ENCODE measurements at places on chromosomes 4 and X.

- H3K27me3 ChIP-seq: no peaks in the 10 kb centered on the region
- no peak overlapping the region for H3K4me3 ChIP-seq
- no peak for DNase-seq
- H3K4me1 ChIP-seq: no peaks in the 10 kb centered on the region
Measured at GRCh38 chr4:41820473-41820872, 71.9 kb upstream of the PHOX2B start.

GRCh38 chr4:159266981-159267868 lies 164.3 kb downstream of the RAPGEF2 start:
- no peaks in the 10 kb centered on the region for H3K36me3 ChIP-seq
- peaks cover 4% of the 10 kb centered on the region for H3K4me1 ChIP-seq
- peak; percentile 65 for DNase-seq

DNA sequence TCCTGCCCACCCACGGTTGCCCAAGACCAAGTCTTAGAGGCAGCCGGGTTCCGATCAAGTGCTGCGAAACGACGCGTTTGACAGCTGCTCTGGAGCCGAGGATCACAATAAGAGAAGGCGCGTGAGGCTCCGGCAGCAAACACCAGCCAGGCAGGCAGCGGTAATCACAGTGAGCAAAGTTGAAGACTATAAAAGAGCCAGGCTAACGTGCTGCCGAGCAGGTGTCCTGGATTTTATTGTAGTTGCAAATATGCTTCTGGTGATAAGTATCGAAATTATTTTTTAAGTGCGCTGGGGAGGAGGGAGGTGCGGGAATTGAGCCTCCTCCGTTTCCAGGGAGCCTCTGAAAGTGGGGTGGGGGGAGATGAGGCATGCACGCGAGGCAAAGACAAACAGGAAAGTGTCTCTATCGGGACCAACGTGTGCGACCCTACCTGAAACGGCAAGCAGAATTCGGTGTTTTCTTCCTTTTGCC lies 590 bp downstream of the GABRA2 start:
- H3K36me3 ChIP-seq: no peaks in the 10 kb centered on the region
- H3K27me3 ChIP-seq: peaks cover 19% of the 10 kb centered on the region
- H3K27ac ChIP-seq: no peak overlapping the region
- peak; percentile 63 for DNase-seq

DNA sequence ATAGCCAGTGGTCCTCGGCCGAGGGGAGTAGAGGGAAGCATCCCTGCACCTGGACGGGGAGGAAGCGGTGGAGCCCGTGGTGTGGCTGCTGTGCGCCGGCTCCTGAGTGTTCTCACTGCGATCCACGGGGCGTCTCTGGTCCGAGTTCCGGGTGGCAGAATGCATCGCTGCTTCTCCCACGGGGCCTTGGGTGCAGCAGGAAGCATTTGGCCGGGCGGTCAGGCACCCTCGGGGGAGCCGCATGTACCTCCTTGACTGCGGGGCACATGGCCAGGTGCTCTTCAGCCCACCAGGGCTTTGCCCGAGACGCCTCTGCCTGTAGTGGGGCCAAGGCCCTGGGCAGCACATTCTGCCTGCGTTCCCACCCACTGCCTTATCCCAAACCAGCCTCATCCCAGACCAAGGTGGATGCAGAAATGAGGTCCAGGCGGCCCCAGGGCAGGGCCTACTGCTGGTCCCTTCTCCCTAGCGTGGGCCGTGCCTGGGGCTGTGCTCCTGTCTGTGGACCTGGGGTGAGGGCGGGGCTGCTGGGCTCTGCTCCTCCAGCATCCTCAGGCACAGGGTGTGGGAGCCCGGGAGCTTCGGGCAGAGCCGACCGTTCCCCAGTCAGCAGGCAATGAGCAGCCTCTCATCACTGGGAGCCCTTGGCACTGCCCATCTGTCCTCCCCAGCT lies 27.5 kb downstream of the NKX1-1 start:
- no peaks in the 10 kb centered on the region for H3K36me3 ChIP-seq
- H3K4me1 ChIP-seq: no peaks in the 10 kb centered on the region
- H3K27ac ChIP-seq: no peak overlapping the region
- DNase-seq: peak; percentile 23
- H3K27me3 ChIP-seq: no peaks in the 10 kb centered on the region

DNA sequence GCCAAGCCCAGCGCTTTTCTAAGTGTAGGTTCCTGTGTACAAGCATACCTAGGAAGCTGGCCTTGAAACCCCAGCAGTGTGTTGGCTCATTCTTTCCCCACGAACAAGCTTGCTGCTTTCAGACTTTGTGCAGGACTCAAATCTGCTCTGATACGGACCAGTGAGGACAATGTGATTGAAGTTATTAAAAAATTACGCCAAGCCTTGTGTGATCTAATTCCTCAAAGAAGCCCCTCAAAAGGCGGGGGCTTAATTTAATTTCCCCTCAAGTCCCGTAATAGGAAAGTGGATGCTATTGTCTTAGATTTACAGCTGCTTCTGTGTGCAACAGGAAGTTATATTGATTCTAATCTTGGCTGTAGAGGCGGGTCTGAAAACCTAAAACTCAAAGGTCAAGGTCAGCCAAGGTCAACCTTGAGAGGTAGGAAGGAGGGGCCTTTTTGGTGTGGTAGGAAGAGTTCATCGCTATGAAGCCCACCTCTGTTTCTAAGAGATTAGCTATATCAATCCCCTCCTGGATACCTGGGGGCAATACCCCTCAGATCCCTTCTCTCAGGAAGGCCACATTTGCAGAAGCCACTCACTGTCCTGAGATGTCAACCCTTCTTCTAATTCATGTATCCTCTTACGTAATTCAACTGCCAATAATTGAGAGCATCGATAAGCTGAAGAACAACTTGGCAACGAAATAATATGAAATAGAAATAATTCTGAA lies 45.1 kb downstream of the TBC1D9 start:
- H3K27me3 ChIP-seq: no peaks in the 10 kb centered on the region
- peaks cover 5% of the 10 kb centered on the region for H3K4me1 ChIP-seq
- H3K4me3 ChIP-seq: no peak overlapping the region
- no peaks in the 10 kb centered on the region for H3K36me3 ChIP-seq
- no peak overlapping the region for H3K27ac ChIP-seq
- no peak for DNase-seq

GRCh38 chrX:1400049-1400448 lies 8.1 kb upstream of the SLC25A6 start:
- peaks cover 16% of the 10 kb centered on the region for H3K36me3 ChIP-seq
- no peaks in the 10 kb centered on the region for H3K4me1 ChIP-seq
- DNase-seq: peak; percentile 43
- H3K4me3 ChIP-seq: no peak overlapping the region
- H3K27me3 ChIP-seq: no peaks in the 10 kb centered on the region

- no peaks in the 10 kb centered on the region for H3K36me3 ChIP-seq
- H3K27ac ChIP-seq: no peak overlapping the region
- no peaks in the 10 kb centered on the region for H3K4me1 ChIP-seq
- no peak overlapping the region for H3K4me3 ChIP-seq
- DNase-seq: no peak
Measured at GRCh38 chrX:20433388-20433775, 166.7 kb upstream of the RPS6KA3 start.

DNA sequence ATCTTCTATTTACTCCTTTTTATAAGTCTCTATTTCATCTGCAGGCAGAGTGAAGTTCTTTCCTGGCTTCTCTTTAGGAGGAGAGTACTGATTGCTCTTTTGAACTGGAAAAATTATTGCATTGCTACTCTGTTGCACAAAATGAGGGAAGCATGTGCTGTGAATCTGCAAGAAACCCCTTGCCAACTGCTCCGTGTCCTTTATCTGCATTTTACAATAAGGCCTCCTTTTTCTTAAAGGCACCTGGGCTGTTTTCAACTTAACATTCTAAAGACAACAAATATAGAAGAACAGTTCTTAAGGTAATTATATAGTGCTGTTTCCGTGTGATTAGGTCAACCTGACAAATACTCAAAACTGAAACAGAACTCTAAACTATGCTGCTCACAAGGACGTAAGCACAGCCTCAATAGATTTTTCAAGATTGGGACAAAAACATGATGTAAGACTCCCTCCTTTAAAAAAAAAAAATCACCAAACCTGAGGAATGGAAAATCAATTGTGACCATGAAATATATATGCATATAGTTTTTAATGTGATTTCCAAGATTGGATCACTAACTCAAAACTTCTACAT lies 716.6 kb upstream of the INTU start:
- no peaks in the 10 kb centered on the region for H3K4me1 ChIP-seq
- no peak for DNase-seq
- H3K4me3 ChIP-seq: no peak overlapping the region
- no peaks in the 10 kb centered on the region for H3K36me3 ChIP-seq
- H3K27me3 ChIP-seq: no peaks in the 10 kb centered on the region

DNA sequence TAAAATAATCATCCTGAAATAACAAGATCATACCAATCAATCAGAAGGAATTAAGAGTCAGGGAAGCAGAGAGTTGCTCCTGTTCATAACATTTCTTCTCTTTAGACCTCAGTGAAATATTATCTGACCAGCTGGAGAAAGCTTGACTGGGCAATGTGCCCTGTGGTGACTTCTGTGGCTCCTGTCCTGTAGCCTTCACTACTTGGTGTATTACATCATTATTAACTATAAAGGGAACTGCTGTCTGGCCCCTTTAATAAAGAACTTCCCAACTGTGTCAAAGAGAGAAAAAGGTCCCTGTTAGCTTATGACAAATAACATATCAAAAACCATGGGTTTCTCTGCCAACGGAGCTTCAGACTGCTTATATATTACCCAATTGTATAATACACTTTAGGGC lies 18.0 kb downstream of the OPHN1 start:
- H3K36me3 ChIP-seq: no peaks in the 10 kb centered on the region
- no peaks in the 10 kb centered on the region for H3K27me3 ChIP-seq
- H3K4me3 ChIP-seq: no peak overlapping the region
- no peak for DNase-seq

Data from kidney (tissue), 22 donors.